Neural cell (in vitro differentiated cells): ENCODE measurements at places on chromosomes 5 and 9. TPM values are rescaled to one million over a fixed set of nuclear protein-coding genes. Genes with fewer than 3 reads are reported as not detected.

The CCDC192 gene
- polyA plus RNA-seq = not detected in 2 replicates

The SCGB3A2 gene
- polyA plus RNA-seq = not detected in 2 replicates

The PCDHB5 gene
- 4.5 and 4.7 TPM in 2 replicates for polyA plus RNA-seq

The TRIM23 gene
- polyA plus RNA-seq = 28.2 and 29.0 TPM in 2 replicates

The SHOC1 gene
- polyA plus RNA-seq = not detected in 2 replicates
